ENCODE measurements at places on chromosomes 1 and 21.
A peak's percentile ranks its signal among the peaks of the same experiment; 100 is the strongest.

DNA sequence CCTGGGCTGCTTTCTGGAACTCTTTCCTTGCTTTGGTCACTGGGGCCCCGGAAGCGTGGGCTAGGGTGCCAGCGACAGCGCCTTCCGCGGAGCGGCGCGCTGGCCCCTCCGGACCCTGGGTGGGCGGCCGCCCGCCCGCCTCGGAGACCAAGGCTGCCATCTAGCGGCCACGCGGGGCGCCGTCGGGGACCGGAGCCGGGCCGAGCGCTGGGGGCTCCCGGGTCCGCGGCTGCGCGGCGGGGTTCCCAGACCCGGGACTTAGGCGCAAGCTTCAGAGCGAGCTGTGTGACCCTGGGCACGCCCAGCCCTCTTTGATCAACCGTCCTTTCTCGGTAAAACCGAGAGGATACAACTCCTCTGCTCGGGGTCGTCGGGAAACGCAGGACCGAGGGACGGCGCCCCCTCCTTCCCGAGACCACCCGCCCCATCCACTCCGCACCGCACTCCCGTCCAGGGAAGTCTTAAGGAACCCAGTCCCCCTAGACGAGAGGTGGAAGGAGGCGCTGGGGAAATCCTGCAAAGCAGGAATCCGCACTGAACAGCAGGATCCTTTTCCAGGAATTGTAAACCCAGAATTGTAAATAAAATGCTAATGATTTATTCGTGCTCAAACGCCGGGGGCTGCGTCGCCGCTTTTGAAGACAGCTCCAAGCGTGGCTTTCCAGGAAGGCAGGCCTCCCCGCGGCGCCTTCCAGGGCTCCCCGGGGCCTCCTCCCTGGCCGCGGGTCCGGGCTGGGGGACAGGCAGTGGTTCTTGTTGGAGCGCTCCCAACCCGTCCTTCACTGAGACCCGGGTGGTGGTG, 41.2 kb downstream of the RRAGC start:
- DNase-seq: no peak

DNA sequence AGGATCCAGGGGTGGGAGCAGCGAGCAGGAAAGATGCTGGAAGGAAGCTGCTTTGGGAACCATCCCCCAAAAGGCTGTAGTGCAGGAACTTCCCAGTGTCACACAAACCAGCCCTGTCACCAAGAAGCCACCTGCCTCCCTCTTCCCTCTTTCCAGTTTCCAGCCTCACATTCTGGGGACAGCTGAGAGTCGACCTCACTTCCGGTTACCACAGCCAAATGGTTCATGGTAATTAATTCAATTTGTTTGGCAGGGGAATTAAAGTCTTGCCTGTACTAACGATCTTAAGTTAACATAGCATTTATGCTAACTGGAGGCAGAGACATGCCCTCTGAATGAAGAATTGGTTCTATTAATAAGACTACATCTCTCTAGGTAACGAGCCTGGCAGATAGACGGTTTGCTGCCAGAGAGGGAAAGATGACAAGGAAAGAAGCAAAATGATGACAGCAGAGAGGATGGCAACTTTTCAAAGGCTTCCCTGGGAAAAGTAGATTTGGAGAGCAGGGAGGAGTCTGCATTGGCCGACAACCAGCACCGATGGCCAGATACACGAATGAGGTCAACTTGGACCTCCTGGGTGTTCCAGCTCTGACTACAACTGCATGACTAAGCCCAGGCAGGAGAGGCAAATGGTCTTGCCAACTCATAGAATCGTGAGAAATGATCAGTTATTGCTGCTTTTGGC, 64.1 kb downstream of the TMCO4 start:
- no peak for DNase-seq

- peak; percentile 19 for DNase-seq
These were observed 577 bp downstream of the IKBKE start for GRCh38 chr1:206470692-206471414.

- no peak for DNase-seq
These were observed 11.0 kb upstream of the HEYL start for GRCh38 chr1:39650431-39650830.

GRCh38 chr1:152517237-152517811, 3.0 kb downstream of the CRCT1 start:
- no peak for DNase-seq

DNA sequence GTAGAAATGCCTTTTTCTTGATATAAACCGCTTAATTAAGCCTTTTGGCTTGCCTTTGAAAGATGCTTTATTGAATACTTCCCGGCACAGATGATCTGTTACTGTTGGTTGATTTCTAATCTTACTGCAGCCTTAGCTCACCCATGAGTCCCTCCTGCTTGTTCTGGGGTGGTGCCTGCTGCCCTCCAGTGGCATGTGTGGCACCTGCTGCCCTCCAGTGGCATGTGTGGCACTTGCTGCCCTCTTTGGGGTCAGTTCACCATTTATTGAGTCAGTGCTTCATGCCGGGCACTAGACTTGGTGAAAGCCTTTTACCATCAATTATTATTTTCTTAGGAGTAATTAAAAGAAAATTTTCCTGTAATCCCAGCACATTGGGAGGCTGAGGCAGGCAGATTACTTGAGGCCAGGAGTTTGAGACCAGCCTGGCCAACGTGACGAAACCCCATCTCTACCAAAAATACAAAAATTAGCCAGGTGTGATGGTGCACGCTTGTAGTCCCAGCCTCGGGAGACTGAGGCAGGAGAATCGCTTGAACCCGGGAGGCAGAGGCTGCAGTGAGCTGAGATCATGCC, 54.3 kb downstream of the ADARB1 start:
- peak; percentile 69 for DNase-seq

- peak; percentile 25 for DNase-seq
These were observed 78.3 kb downstream of the NDUFS5 start for GRCh38 chr1:39104158-39105060.

GRCh38 chr1:26585471-26585870, 55.9 kb downstream of the RPS6KA1 start:
- DNase-seq: no peak

- DNase-seq: no peak
These were observed at the start of gene GPR61 for GRCh38 chr1:109539676-109540075. TSS of gene GPR61 (plus strand) at chr1:109539872. CDS start at chr1:109543023, 3,151 bp downstream.

GRCh38 chr1:153752571-153753195, 22.5 kb upstream of the SLC27A3 start:
- no peak for DNase-seq

DNA sequence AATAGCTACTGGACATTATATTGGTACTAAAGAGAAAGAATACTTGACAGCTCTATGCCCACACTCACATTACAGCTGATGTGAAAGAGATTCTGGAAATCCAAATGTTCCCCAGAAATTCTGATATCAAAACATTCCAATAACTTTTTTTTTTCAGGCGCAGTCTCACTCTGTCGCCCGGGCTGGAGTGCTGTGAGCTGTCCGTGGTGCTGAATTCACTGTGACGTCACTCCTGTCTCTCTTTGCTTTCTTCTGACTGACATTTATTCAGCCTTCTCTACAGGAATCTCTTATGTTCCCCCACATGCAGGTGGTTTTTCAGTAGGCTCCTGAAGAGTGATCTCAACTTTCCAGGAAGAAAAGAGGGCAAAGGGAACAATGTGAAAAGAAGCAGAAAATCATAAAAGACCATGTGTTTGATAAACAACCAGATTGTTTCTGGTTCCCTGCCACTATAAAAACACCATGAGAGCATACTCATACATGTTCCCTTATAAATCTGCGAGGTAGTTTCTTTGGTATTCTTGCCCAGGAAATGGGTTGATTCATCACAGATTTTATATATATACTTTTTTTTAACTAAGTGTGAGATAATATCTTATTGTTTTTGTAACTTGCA, 6.2 kb downstream of the S100A7A start:
- DNase-seq: peak; percentile 43

- no peak for DNase-seq
These were observed 1.6 kb upstream of the NKAIN1 start for GRCh38 chr1:31241321-31241720.

DNA sequence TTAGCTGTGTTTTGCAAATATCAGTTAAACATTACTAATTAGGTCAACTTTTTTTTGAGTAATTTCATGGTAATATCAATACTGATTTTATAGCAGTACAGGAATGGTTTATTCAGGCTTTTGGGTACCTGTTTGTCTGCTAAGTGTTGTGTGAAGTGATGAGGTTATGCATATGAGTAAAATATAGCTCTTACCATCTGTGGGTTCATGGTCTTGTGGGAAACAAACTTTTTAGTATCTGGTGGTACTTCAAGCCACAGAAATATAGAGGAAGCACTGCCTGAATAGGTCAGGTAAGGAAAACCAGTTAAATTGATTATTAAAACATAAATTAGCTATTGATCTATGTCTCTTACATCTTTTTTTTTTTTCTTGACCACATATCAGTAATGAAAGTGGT, 113.9 kb downstream of the RABGAP1L start:
- no peak for DNase-seq

DNA sequence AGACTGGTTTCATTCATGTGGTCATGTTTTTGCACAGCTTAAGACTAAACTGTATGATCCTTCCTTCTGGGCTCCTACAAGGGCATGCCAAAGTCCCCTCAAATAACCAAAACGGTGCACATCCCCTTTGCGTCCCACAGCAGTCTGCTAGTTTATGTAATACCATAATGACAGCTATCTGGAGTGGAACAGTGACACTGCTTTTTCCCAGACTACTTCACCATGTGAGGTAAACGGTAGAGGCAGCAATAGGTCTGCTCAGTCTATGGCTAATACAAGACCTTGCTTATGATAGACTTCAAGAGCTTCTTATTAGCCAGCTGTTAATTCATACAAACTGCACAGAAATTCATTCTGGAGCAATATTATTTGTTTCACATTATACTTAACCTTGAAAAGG, 395.5 kb downstream of the SMYD3 start:
- DNase-seq: no peak

DNA sequence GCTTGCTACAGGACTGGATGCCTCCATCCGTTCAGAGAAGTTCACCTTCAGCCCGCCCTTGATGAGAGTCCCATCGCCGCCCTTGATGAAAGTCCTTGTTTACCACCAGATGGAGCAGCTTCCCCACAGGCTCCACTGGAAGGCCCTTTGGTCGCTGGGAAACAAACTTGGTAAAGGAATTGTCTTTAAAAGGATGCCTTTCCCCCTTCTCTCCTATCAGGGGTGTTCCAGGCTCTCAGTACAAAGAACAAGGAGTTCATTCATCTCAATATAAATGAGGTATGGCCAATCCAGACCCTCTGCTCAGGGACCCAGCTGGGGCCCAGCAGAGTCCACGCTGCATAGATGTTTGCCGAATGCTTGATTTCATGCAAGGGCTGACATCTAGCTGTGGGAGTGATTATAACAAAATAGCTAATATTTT, 50.8 kb downstream of the CAPN9 start:
- DNase-seq: peak; percentile 14

- DNase-seq: no peak
These were observed 137.1 kb downstream of the AKT3 start for GRCh38 chr1:243712941-243713340.

DNA sequence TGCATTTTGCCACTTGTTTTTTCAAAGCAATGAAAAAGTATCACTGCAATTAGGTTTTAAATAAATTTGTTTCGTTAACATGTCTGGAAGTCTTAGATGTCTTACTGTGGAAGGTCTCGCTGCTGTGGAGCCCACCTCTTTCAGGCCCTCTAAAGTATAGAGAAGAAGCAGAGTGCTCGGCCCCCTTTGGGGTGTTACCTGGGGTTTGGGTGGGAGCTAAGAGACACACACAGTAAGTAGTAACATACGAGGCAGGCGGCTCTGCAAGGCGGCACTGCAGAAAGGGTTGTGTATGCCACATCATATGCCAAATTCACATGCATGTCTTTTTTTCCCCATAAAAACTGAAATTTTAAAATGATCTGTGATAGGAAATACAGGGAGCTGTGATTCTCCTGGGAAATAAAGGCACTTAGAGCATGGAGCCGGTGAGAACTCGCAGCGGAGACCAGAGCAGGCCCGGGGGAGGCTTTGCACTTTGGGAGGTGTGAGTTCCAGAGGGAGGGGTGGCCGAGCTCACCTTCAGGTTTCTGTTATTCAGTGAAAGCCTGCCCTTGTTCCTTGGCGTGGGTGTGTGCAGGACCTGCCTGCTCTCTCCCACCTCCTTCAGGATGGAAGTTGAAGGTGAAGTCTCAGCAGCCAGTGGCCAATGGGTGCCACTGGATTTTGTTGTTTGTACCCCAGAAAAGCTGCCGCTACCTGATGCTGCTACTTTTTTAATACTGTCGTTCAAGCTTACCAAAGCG, 35.7 kb upstream of the PWP2 start:
- no peak for DNase-seq

GRCh38 chr1:117621316-117621715, 15.5 kb downstream of the TENT5C start:
- DNase-seq: no peak

GRCh38 chr1:112141923-112142322, 152.5 kb upstream of the KCND3 start:
- DNase-seq: no peak

DNA sequence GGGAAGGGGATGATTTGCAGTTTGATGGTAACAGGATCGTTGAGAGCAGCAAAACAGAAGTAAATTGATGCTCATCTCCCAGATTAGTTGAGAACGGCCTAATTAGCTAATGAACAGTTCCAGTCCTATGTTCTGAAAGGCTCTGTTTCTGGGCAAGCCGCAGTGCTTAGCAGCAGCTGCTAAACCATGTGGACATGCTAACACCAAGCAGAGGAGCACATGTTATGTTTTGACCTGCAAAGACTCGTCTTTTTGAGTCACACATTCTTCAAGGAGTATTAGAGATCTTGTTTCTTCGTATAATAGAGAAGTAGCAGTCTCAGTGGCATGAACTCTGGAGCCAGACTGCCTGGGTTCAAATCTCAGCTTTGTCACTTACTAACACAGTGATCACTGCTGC, 58.1 kb downstream of the CACNA1E start:
- DNase-seq: no peak

DNA sequence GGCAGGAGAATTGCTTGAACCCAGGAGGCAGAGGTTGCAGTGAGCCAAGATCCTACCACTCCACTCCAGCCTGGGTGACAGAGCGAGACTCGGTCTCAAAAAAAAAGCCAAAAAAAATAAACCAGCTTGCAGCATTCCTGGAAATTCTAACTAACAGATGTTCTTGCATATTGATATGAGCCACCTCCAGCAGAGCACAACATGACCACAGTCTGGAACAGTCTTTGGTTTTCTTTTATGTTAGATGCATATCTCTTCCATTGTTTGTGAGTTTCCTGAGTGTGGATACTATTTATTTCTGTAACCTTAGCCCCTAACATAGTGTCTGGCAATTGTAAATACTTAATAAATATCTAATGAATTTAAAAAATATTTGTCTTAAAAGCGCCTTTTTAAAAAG, 23.9 kb downstream of the IFNAR1 start:
- no peak for DNase-seq

All from SHP77 (cell line).